ENCODE measurements at places on chromosomes 11 and 22.

DNA sequence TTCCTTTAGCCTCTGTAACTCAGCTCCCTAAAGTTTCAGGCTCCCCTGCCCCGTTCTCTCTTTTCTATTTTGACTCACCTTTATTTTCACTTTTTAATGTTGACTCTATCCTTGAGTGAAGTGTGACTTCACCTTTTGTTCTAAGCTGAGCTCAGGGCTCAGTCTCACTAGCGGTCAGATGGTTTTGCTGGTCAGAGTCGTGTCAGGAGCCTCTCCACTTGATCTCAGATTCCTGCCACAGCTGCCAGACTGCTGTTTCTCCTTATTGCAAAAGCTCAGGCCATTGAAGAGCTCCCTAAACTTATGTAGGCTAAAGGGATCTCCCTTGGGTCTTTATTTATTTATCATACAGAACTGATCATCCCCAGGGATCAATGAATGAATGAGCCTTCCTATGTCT is 13.7 kb upstream of the POU2AF2 start:
- DNase-seq = no peak

- no peak for DNase-seq
Measured at GRCh38 chr11:18016789-18017188, 3.9 kb upstream of the SERGEF start.

GRCh38 chr22:39927544-39927943 is 26.7 kb downstream of the GRAP2 start:
- no peak for DNase-seq

GRCh38 chr11:126339863-126340434 is 15.5 kb upstream of the ST3GAL4 start:
- no peak for DNase-seq

GRCh38 chr11:113496026-113496651 is 20.9 kb upstream of the DRD2 start:
- DNase-seq = no peak

- DNase-seq = no peak
Measured at GRCh38 chr11:9139628-9140357, 48.4 kb upstream of the SCUBE2 start.

DNA sequence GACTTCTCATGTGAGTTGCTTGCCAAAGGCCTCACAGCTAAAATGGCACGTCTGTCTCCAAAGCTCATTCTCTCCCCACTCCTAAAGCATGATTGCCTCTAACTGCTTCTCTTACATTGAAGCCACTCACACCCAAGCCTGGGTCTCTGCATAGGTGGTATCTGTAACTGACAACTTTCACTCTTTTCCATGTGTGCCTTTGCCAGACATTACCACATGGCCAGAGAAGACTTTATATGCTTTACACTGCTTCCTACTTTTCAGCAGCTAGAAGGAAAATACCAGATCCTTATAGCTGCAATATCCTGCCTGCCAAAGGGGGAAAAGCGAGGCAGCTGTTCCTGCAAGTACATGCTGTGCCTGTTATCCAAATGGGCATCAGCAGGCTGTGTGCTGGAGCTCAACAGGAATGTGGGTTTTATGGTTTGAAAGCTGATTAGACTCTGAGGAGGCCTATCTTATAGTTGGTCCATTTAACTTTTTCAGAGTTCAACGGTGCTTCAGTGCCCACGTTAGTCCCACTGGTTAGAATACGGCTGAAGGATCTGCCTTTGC is 547.1 kb downstream of the RAB38 start:
- no peak for DNase-seq

DNA sequence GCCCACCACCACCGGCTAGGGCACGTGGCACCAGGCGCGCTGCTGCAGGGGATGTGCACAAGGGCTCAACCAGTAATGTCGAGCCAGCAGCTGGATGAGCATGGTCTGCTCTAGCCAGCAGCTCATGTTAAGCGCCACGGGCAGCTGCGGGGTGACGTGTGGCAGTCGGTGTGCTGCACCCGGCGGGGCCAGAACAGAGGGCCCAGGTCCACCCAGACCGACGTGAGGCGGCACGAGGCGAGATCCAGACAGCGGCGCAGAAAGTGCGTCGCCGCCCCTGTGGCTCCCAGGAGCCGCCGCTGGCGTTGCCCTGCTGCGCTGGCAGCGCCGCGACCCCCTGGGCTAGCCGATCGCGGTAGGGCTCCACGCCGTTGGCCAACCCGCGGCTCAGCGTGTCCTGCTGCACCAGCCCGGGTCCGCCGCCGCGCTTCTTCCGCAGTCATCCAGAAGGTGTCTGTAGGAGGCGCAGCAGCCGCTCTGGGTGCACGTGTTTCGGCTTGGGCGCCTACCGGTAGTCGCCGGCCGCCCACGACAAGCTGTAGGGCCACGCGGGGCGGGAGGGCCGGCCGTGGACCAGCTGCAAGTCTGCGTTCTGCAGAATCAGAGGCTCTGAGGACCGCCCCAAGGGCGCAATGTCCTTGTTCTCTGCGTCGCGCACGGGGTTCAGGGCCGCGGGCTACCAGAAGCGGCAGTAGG is 4.6 kb upstream of the GALR3 start:
- DNase-seq = no peak

DNA sequence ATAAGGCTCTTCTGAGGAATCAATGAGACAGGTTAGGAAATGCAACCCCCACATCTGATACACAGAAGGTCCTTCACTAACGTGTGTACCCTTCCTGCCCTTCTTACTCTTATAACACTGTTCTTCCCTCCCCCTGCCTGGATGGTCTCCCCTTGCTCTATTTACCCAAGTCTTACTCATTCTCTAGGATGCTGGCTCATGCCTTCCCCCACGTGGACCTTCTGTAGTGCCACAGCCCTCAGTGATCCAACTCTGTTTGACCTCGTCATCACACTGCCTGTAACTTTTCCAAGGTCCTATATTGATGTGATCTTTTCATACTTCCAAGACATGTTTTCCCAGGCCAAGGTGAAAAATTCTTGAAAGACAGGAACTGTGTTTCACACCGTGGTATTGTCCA is 79.8 kb downstream of the C11orf58 start:
- no peak for DNase-seq

DNA sequence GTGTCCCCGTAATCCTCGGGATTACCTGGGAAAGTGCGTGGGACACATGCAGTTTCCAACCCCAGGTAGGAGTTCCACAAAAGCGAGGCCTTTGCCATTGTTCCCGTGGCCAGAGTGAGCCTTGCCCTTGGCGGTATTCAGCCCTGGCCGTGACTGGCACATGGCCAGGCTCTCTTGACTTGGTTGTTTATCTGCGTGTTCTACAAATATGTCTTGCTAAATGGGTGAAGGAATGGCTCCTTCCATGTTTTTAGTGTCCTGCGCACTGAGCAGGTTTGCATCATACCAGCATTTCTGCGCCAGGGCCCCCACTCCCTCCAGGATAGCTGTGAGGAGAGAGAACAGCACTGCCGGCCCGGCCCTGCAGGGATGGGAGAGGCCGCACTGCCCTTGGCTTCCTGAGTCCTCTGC is 20.0 kb downstream of the POLR3H start:
- DNase-seq = no peak

DNA sequence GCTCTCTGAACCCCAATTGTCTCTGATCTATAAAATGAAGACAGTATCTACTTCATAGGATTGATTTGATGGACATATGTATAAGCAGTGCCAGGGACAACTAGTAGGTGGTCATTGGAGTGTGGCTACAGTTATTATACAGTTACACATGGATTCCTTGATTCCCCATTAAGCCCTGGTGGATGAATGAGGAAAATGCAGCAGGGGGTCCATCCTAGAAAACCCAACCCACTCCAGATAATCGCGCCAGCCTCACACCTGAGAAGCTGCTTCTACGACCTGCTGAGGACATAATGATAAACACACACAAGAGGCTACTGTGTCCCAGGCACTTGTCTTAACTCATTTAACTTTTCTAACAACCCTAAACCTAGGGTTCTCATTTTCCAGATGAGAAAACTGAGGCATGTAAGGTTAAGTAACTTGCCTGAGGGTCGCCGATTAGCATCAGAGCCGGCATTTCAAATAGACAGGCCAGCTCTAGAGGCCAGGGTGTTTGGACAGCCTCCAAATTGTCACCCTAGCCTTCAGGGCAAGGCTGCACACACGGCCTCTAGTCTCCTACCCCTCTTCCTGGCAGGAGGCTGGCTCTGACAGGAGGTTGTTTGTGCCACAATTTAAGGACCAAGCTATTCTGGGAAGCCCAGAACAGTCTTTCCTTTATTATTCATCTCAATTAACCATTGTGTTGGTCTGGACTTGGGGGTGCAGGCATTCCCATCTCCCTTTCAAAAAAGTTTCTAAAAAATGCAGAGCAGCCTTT is 3.8 kb upstream of the C11orf91 start:
- no peak for DNase-seq

DNA sequence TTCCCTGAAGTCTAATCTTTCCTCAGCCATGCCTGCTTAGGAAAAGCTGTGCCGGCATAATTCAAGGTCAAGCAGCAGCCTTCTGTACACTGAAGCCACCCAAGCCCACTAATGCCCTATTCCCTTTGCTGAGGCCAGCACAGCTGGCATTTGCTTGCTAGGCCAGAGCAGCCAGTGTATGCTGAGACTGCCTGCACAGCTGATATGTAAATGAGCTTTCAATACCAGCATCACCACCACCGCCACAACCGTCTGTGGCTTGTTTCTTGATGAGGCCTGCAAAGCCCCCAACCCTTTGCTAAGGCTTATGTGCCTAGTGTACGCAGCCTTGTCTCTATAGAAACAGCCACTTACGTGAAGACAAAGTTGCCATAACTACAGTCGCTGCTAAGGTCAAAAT is 56.3 kb upstream of the TNRC6B start:
- no peak for DNase-seq

- no peak for DNase-seq
Measured at GRCh38 chr11:59187035-59187434, 15.1 kb downstream of the DTX4 start.

DNA sequence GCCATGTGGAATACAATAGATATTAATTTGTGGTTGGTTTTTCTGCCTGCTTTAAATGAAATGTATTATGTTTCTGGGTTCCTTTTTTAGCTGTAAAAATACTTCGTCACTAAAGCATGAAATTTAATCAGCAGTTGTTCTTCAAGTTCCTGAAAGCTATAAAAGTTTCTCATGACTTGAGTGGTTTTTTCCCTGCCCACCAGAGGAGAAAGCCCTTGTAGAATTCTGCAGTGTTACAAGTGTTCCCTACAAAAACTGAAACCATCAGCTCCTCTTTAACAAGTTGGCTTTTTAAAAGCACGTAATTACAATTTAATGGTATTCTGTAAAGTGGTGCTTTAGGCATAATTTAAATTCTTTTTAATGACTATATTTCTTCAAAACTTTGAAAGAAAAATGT is 56.2 kb downstream of the PANX1 start:
- no peak for DNase-seq

DNA sequence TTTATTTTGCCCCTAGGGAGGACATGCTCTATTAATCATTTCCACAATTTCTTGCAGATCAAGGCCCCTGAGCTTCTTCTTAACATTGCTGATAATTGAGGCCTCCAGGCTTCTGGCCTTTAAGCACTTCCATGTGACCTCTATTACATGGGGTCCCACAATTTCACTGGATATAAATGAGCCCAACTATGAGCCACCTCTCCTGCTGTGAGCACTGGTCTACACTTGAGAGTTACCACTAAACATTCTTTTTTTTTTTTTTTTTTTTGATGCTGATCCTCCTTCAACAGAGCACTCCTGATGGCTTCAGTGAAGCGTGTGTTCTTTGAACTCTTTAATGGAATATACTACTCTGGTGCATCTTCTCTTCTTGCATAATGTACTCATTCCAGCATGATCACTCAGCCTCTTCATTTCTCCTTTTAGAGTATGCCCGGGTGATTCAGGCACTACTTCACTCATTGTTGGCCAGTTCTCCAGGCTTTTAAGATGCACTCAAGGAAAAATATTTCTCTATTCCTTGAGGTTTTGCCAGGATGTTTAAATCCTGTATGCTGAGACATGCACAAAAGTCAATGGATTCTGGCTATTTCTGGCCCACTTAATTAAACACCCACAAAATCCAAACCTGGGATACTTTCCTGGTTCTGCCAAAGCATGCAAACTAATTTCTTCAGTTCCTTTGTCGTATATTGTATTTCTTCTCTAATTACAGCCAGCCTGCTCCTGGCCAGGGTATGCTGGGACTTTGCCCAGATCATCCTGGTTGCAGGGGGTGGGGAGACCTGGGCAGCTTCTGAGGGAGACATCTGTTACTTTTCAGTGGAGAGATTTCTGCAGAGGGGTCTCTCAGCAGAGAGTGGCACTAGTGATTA is 257.8 kb upstream of the LUZP2 start:
- no peak for DNase-seq

DNA sequence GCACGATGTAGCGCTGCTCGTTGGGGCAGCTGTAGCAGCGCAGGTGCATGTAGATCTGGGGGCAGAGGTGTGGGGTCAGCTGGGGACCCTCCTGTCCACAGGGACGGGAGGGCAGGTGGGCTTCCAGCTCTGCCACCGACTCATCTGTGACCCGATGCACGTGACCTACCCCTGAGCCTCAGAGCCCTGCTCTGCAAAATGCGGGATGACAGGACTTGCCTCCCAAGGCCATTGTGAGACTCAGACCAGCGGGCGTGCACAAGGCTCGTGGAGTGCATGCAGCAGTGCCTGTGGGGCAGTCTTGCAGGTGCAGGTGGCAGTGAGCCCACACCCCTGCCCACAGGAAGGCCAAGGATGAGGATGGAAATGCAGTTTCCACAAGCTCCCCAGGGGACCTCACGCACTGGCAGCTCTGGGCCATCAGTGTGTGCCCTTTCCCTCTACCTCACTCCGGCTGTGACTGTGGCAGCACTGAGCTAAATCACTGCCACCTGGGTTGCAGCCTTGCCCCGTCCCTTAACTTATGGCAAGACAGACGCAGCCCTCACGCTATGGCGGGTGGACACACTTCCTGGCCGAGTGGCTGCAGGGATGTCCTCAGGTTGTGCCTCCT is 26.7 kb downstream of the TMEM184B start:
- DNase-seq = no peak

Data from iPS DF 19.7 (cell line).